ENCODE measurements at places on chromosomes 3 and 15. TPM values are rescaled to one million over a fixed set of nuclear protein-coding genes. Genes with fewer than 3 reads are reported as not detected.

GRCh38 chr15:91202510-91203102, 102.5 kb downstream of the SV2B start:
- no peak for DNase-seq

GRCh38 chr3:81728766-81729544, 32.5 kb downstream of the GBE1 start:
- DNase-seq, result no peak

GRCh38 chr15:41004490-41004889, 51.2 kb downstream of the CHAC1 start:
- no peak for DNase-seq

DNA sequence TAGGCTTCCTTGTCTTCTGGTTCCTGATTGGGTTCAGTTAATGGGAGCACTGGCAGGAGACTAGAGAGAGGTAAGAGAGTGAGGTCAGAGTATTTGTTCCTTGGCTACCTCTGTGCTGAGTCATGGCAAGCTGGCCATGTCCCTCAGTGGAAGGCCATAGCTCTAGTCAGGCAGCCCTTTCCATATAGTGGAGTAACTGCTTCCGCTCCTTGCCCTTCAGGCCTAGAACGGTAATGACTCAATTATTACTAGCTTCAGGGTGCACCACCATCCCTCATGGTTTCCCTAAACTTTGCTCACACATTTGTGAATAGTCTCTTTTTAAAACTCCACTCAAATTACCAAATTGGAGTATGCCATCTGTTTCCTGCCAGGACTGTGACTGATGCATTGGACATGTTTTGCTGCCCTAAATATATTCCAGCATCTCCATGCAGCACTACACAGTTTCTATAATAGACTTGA, 10.5 kb upstream of the ANO10 start:
- no peak for DNase-seq

DNA sequence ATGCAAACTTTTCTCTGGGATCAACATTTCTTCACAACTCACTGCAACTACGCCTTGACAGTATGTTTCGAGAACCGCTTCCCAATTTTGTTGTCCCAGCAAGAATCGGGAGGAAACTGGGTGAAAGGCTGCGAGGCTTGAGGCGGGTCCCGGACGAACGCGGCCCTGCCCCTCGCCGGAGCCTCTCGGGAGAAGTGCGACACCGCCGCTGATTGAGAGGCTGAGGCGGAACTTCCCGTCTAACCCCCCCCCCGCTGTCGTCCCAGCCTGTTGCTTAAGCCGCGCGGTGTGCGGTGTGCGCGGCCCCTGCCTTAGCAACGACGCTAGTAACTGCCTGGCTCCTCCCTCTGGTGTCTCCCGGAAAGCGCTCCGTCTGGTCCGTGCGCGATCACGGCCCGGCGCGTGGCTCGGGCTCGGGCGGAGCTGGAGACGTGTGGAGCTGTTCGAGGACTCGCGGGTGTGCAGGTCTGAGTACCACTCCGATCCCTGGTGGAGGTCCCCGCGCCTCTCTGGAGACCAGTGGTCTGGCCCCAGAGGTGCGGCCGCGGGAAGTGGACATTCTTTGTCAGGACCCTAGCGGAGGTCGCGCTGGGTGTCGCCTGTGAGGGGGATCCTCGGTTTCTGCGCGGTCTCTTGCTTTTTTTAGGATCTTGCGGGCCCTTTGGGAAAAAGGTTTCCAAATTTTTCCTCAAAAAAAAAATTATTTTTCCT, at the start of the genes DTWD1 and FAM227B:
Gene DTWD1 (plus strand): TSS at position 391 of the 711 bp plus-strand sequence. CDS start 4,120 bp downstream, outside the sequence.
Gene FAM227B (minus strand): TSS at position 161 of the 711 bp plus-strand sequence. CDS start 5,647 bp downstream, outside the sequence.
- peak; percentile 98 for DNase-seq

- DNase-seq, result peak; percentile 1
These were observed 8.7 kb upstream of the CAMK1 start for GRCh38 chr3:9778143-9779074.

DNA sequence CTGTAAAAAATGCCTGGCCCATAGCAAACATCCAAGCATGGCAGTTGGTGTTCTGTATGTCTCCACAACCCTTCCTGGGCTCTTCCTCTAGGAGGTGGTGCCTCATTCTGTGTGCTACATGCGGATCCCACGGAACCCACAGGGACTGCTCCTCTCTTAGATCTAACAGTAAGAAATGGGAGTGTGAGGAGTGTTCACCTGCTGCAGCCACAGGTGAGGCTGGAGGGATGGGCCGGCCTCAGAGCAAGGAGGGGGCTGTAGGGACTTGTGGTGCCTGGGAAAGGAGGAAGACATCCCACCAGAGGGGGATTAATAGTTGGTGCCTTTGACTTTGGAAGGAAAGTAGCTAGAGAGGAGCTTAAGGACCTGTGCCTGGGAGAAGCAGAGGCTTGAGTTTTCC, 22.2 kb downstream of the SEMA3G start:
- no peak for DNase-seq

Gene POLQ
- 0.43 TPM for total RNA-seq

- DNase-seq, result no peak
These were observed 123.8 kb downstream of the B3GALNT1 start for GRCh38 chr3:160981217-160981938.

DNA sequence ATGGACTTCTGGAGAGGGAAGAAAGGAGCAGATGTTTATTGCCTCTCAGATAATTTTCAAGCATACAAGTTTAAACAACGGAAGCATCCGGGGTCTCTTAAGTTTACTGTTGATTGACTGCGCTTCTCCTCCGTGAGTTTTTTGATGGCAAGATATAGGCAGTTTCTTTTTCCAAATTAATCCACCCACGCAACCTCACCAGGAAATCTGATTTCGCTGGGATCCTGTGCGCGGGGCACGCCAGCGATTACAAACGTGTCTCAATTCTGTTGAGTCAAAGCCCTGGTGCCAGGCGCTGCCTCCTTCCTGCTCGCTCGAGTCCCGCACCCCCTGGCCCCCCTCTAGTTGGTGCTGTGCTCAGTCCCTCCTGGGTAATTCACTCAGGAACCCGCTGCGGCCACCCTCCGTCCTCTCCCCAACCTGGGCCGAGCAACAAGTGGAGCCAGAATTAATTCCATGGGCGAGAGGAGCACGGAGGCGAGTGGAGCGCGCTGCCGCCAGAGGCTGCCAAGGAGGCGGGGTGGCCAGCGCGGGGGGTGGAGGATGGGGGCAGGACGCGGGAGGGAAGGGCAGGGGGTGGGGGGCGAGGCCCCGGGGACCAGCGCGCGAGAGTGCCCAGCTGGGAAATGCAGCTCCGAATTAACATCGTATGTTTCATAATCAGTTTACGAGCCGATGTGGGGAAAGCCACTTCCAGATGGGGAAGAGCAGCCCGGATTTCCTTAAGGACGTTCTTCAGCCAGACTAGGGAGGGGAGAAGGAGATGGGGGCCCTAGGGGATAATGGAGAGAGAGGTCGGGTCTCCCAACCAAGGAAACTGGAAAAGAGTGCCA, 6.0 kb downstream of the WNT5A start:
- DNase-seq, result peak; percentile 46

GRCh38 chr15:39581793-39582285, 960 bp downstream of the THBS1 start:
- DNase-seq, result peak; percentile 68

GRCh38 chr3:22506871-22507270, 696.3 kb upstream of the UBE2E2 start:
- DNase-seq, result no peak

Gene CHST2
- total RNA-seq, result 1.7 TPM

DNA sequence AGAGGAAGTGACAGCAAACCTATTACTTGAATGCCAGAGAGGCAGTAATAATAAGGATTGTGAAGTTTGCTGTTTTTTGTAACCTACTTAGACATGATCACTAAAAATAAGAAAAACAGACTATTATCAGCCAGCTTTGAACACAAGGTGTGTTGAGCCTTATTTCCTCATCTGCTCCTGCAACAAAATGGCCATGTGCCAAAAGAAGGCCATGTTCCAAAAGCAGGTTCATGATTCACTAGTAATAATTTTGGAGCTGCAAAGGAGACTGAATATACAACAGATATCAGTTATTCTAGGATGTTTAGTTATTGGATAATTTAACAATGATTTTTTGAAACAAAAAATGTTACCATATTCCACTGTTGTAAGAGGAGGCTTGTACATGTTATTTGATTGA, 578.7 kb downstream of the SQOR start:
- DNase-seq, result no peak

DNA sequence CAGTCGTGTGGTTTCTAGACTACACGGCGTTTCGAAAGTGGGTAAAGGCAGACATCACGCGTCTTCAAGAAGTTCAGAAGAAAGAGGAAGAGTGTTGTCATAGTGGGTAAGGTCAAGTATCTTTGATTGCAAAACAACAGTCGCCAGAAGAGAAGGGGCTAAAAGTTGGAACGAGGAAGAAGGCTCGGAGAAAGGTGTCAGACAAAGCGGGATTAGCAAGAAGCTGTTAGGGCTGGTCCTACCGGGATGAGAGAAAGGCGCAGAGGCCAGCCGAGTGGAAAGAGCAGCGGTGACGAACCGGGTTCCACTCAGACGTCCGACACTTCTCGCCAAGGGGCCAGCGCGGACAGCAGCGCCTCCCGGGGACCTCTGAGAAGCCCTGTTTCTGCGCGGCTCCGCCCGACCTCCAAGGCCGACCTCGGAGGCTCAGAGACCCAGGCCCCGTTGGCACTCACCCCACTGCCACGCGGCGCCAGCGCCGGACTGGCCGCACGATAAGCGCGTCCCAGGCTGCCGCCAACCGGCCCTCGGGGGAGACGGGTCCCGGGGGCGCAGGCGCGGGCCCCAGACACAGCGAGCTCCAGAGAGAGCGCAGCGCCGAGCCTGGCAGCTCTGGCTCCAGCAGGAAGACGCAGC, 436 bp downstream of the ADPGK start:
- DNase-seq, result no peak

- peak; percentile 40 for DNase-seq
These were observed 25.9 kb downstream of the MELTF start for GRCh38 chr3:197003461-197004385.

DNA sequence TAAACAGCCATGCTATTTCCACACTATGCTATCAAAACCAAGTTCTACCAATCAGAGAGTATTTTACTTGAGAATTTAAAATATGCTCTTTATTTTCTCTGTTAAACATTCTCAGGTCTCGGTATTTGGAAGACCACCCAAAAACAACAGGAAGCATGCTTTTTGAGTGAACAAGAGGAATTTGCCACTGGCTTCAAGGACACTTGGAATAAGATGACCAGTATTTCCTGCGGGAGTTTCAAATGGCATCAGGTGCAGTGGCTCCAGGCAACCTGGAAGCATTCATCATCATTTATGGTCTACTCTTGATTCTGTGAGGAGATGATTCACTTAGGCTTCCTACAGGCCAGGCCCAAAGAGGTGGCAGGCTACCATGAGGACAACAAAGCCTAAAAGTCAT, 305.7 kb upstream of the ATP11B start:
- DNase-seq, result no peak

Gene GOLGA8S
- 0.16 TPM for total RNA-seq

Gene C3orf20
- not detected for total RNA-seq
